ENCODE measurements at places on chromosomes 1 and 21.
A peak's percentile ranks its signal among the peaks of the same experiment; 100 is the strongest.

GRCh38 chr21:18275781-18276180, 31.1 kb downstream of the CHODL start:
- no peak for DNase-seq

- DNase-seq: peak; percentile 54
Observed at GRCh38 chr1:11693024-11693590, 1.6 kb downstream of the DRAXIN start.

- peak; percentile 27 for DNase-seq
Observed at GRCh38 chr1:215819114-215819513, 252.0 kb downstream of the KCTD3 start.

GRCh38 chr1:5943343-5944124, 48.7 kb downstream of the NPHP4 start:
- no peak for DNase-seq

DNA sequence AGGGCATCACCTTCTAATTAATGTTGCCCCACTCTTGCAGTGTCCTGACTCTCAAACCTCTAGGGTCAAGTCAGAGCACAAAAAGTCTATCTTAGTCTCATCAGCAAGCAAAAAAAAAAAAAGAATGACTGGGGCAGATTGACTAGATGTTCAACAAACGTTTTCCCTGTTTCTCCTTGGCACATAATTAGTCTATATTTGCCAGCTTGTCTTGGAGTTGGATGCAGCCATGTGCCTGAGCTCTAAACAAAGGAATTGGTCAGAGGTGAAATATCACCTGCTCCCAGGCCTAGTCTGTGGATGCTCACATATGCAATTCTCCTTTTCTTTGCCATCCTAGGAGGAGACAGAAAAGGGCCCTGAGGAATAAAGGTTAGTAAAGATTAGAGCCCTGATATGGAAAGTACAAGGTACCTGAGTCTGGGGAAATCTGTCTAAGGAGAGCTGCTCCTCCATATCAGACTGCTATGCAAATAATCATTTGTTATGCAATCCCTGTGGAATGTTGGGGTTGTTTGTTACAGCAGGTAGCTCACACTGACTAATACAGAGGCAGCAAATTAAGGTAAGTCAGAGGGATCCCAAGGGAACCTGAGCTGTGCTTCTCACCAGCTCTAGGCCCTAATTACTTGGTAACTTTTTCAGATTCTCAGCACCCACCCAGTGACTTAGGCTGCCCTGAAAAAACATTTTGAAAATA, 130.8 kb downstream of the BRINP2 start:
- DNase-seq: no peak

GRCh38 chr1:201310986-201311355, 27.7 kb downstream of the PKP1 start:
- DNase-seq: no peak

DNA sequence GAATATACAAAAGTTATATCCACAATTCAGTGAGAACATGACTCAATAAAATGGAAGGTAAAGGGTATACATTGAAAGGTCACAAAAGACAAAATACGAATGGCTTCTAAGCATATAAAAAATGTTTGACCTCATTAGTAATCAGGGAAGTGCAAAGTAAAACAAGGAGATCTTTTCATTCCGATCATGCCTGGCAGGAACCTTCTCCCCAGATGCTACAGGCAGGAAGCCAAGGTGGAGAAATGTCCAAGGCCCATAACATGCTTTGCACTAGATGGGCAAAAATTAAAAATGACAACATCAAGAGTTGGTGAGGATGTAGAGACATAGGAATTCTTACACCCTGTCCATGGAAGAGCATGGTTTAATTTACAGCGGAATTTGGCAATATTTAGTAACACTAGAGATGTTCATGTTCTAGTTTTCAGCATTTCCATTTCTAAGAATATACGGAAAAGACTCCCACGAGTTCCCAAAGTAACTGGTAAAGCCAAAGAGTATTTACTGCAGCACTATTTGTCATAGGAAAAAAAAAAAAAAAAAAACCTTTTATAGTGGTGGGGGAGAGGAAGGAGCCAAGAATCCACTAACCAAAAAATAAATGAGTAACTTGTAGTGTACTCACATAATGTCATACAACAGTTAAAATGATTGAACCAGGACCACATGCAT, 184.5 kb upstream of the KAZN start:
- peak; percentile 37 for DNase-seq

GRCh38 chr1:204730826-204731459, 45.4 kb upstream of the LRRN2 start:
- DNase-seq: no peak

DNA sequence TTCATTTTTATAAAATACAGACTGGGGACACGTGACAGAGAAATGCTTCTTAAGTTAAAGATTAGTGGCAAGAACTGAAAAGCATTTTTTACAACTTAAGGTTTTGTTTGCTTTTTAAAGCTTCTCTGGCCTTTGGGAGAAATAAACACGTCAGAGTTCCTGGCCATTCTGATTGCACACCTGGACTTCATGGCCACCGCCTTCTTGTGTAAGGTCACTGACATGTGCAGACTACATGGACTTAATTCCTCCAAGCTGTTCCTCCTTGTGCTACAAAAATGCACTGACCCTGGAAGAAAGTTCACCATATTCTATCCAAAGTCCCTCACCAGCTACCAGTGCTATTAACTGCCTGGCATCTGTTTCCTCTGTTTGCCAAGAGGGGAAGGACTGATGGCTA, 56.1 kb downstream of the GADD45A start:
- DNase-seq: no peak

GRCh38 chr1:111654839-111655238, 35.2 kb downstream of the RAP1A start:
- DNase-seq: no peak

DNA sequence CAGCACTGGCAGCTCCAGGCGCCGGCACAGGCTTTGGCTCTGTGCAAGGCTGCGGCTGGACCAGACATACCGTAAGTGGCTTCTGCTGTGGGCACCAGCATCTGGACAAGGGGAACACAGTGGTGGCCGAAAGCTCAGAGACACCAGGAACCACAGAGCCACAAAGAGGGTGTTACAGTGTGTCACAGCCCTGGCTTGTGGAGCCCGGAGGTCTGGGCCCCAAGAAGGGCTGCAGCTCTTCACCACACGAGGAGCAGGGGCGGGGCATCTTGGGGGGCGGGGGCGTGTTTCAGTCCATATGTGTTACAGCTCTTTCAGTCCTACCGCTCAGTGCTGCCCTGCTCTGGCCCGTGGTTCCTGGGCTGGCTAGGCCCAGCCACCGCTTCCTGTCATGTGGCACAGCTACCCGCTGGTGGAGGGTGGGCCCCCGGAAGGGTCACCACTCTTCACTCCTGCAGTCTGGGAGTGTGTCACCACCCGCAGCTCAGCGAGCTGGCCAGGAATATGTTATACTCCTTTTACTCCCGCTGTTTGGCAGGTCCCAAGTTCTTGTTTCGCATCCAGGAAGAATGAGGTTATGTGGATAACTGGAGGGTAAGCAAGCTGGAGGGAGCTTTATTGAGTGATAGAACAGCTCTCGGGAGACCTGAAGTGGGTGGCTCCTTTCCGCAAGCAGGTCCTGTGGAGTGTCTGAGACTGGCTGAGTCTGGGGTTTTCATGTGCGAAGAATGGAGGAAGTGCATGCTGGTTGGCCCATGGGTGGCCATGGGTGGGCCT, 3.3 kb upstream of the LSM10 start:
- DNase-seq: peak; percentile 80

DNA sequence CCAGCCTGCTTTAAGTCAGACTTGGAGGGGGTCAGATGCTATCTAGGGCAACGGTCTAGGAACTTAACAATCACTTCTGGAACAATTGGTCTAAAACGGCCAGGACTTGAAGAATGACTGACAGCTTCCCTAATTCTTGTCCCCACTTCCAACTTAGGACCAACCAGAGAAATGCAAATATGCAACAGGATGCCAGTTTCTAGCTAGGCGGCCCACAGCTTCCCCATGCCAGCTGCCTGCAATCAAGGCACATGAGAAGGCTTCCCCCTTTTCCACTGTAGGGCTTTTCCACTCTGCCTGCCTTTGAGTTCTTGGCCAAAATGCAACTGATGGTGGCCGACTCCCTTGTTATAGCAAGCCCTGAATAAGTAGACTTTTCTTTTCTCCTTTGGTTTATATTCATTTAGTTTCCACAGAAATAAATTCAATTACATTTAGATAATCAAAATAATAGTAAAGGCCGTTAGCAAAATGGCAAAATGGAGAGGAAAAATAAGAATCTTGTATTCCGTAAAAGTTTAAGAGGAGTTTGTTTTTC, 80.9 kb downstream of the BACH1 start:
- DNase-seq: no peak

- no peak for DNase-seq
Observed at GRCh38 chr1:168939110-168939946, 167.2 kb upstream of the ATP1B1 start.

- peak; percentile 94 for DNase-seq
Observed at GRCh38 chr1:112544751-112545150, 36.0 kb downstream of the WNT2B start.

DNA sequence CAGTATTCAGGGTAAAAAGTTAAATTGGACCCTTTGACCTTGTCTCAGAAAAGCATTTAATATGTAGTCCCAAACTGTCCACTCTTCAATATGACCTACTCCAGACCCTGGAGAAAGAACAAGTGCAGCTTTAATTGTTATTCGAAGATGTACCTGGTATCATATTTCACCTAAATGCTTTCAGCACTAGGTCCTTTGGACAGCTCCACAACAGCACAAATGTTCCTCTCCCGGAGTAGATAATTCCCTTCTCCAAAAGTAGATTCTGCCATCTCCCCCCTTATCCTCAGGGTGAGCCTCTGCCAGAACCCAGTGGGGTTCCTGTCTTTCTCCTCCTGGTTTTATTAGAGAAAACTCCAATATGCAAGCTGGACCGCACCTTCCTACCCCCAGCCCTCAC, 104.5 kb upstream of the AJAP1 start:
- DNase-seq: no peak

DNA sequence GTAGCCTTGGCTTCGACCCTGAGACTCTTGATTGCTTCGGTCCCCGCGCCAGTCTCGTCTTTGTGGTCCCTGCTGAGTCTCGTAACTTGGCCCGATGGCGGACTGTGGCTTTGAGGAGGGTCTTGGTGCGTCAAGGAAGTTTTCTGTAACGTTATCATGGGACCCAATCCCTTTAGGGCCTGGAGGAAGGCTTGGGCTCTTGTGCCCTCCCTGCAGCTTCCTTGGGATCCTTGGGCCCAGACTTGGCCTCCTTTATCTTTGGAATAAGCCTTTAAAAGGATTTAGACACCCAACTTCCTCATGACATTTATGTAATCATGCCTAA, 371 bp downstream of the ZMPSTE24 start:
- peak; percentile 30 for DNase-seq

DNA sequence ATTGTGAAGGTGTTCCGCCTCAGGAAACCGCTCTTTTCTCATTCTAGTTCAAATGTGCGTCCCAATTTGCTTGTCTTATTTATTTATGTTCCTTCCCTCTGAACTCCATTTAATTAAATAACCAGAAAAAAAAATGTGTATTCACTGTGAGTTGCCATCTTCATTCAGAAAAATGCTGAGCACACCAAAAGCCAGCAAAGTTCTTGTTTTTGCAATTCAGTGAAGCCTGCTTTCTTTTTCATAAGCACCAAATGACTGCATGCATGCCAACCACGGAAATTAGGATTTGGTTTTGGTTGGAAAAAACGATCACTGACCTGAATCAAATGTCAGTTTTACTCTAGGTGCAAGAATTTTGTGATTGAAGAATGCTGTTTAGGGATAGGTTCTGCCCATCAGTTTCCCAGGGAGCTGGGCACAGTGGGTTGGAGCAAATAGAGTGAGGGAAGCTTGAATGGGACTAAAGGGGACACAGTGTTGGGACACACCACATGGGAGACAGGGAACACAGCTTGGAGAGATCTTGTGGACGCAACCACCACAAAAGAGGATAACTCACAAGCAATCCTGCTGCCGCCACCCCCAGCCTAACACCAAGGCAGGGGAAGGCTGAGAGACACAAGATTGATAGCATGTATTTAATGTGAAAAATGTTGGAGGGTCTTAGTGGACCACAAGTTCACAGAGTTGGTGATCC, 183.4 kb upstream of the GALNT2 start:
- DNase-seq: no peak

DNA sequence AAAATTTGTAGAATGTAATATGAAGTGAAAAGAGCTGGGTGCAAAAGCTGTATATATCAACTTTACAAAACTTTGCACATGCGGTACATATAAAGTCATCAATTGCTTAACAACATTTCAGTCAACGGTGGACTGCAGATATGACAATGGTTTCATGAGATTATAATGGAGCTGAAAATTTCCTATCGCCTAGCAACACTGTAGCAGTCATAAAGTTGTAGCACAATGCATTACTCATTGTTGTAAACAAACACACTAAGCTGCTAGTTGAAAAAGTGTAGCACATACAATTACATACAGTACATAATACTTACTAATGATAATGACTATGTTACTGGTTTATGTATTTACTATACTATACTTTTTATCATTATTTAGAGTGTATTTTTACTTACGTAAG, 64.0 kb downstream of the RGS7 start:
- DNase-seq: no peak

DNA sequence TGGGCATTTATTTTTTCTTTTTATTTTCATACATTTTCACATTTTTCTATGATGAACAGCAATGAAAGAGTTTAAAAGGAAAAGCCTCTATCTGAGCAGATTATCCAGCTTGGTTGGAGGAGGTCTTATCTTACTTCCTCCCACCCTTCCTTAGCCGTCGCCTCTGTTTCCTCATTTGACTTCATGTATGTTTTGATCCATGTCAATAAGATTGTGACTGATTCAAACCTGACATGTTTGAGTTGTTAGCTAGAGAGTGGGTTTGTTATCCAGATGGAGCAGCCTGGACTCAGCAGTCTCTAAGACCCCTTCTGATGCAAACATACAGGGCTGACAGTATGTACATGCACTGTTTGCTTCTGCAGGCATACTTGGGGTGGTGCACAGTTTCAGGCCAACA, 31.2 kb downstream of the MACO1 start:
- DNase-seq: no peak

- peak; percentile 92 for DNase-seq
Observed at GRCh38 chr1:162538815-162539431, 22.6 kb upstream of the UAP1 start.

- peak; percentile 16 for DNase-seq
Observed at GRCh38 chr1:11331036-11331944, 58.3 kb downstream of the UBIAD1 start.

DNA sequence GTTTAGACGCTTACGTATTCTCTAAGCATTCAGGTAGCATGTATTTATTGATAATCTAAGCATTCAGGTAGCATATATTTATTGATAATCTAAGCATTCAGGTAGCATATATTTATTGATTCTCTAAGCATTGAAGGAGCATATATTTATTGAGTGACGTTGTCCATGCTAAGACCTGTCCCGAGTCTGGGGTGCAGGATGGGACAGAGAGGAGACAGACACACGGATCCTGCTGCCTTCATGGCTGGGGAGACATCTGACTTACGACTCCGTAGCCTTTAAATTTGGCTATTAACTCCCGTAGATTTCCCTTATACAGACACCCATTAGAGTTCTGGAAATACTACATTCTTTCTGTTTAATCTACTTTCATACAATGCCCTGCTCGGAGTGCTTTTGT, 982 bp downstream of the SCCPDH start:
- DNase-seq: no peak

GRCh38 chr1:247409869-247410544, 6.0 kb upstream of the NLRP3 start:
- DNase-seq: no peak

- DNase-seq: no peak
Observed at GRCh38 chr1:246565751-246566127, 322 bp downstream of the TFB2M start.

GRCh38 chr1:12339811-12340543, 110.1 kb downstream of the VPS13D start:
- peak; percentile 31 for DNase-seq
